ENCODE measurements at places on chromosomes 16 and 17.

- no peak for DNase-seq
Observed at GRCh38 chr16:46982335-46982734, 8.9 kb upstream of the DNAJA2 start.

DNA sequence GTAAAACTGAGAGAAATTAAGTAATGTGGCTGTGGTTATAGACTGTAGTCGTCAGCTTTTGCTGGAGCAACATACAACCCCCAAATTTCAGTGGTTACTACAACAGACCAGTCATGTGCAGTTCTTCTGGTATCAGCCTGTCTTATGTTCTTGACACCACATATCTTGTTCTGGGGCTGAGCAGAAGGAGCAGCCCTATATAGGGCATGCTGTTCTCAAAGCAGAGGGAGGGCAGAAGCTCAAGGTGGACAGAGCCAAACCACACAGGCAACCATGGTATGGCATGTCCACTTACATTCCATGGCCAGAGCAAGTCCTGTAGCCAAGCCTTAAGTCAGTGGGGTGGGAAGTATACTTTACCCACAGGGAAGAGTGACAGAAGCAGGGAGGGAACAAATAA, 7.7 kb downstream of the PRKAR1A start:
- no peak for DNase-seq

DNA sequence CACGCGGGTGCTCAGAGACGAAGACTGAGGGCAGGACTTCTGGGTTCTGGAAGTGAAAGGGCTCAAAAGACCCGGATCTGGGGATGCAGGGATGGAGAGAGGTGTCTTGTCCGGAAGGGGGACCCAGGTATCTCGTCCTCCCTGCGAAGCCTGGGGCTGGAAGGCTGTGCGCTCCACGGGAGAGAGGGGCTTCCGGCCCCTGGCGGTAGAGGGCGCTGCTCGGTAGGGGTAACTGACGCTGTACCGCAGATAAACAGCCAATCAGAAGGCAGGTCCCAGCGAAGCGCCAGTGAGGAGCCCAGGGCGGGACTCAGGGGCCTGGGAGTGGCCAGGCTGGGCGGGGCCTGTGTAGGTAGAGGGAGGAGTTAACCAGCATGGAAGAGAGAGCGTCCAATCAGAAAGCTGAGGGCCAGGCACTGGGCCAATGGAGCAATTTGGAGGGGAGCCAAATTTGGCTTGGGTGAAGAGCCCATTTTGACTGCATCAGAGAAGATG, 804 bp downstream of the TGFB1I1 start:
- DNase-seq: peak; percentile 62

DNA sequence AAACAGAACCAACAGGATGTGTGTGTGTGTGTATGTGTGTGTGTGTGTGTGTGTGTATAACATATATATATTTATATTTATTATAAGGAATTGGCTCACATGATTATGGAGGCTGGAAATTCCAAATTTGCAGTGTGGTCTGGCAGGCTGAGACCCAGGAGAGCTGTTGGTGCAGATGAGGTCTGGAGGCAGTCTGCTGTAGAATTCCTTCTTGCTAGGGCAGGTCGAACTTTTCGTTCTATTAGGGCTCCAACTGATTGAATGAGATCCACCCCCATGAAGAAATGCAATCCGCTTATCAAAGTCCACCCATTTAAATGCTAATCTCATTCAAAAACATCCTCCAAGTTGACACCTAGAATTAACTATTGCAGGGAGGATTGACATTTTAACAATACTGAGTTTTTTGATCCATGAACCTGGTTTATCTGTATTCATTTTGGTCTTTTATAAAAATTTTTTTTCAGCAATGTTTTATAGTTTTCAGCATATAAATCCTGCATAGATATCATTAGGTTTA, 85.0 kb downstream of the CYLD start:
- DNase-seq: no peak

- DNase-seq: no peak
Observed at GRCh38 chr17:48642843-48643696, 16.9 kb upstream of the HOXB9 start.

DNA sequence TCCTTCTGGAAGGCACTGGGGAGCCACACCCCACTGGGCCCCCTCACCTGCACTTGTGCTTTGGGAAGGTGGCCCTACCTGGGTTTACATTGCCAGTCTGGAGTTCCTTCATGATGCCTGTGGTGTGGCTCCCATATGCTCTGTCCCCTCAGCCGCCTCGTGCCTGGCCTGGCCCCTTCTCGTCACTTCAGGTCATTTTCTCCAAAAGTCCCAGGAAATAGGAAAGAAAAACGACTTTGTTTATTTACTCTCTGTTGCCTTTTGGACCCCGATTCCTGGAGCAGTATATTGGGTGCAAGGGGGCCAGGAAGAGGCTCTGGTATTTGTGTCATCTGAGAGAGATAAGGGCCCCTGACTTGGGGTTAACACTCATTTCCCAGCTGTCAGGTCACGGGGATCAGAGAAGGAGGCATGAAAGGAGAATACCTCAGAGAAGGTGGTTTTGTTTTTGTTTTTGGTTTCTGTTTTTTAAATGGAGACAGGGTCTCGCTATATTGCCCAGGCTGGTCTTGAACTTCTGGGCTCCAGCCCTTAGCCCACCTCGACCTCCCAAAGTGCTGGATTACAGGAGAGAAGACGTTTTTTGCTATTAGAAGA, 4.7 kb downstream of the SOCS3 start:
- DNase-seq: no peak

DNA sequence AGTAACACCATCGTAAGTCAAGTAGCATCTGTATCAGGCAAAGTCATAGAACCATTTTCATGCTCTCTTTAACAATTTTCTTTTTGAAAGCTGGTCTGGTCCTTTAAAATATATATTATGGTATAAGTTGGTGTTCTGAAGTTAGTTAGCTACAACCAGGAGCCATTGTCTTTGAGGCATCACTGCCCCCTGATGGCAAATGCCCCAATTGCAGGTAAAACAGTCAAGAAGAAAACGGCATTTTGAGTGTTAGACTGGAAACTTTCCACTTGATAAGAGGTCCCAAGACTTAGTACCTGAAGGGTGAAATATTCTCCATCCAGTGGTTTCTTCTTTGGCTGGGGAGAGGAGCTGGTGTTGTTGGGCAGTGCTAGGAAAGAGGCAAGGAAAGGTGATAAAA, 14.1 kb downstream of the TP53 start:
- DNase-seq: no peak

Data from glomerular endothelial cell (primary cell).